Stimulated activated CD4-positive, alpha-beta T cell treated with anti-CD3 and anti-CD28 coated beads, Interleukin-4, amount 100 ng/mL, for 24 hours (primary cell): ENCODE measurements at places on chromosomes 6 and 20.

DNA sequence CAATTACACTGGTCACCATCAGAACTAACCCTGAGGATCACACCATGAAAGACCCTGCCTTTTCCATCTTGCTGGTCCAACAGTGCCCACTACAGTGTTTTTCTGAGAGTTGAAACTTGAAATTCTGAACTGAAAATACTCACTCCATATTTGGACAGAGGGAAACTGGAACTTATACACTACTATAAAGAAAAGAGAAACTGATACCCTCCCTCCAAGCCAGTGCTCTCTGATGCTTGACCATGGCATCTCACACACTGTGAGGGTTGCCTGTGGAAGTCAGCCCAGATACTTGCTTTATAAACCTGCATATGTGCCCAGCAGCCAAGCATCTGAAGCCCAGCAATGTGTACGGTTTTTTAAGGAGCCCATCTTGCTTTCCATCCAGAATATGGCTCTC lies 108.7 kb downstream of the FOXA2 start:
- DNase-seq, result no peak

- no peak for DNase-seq
Measured at GRCh38 chr20:25066386-25066785, 8.4 kb upstream of the ACSS1 start.

- DNase-seq, result no peak
Measured at GRCh38 chr6:75157336-75157735, 48.5 kb downstream of the COL12A1 start.

GRCh38 chr20:38680500-38681306 lies 43.6 kb upstream of the SLC32A1 start:
- DNase-seq, result no peak

DNA sequence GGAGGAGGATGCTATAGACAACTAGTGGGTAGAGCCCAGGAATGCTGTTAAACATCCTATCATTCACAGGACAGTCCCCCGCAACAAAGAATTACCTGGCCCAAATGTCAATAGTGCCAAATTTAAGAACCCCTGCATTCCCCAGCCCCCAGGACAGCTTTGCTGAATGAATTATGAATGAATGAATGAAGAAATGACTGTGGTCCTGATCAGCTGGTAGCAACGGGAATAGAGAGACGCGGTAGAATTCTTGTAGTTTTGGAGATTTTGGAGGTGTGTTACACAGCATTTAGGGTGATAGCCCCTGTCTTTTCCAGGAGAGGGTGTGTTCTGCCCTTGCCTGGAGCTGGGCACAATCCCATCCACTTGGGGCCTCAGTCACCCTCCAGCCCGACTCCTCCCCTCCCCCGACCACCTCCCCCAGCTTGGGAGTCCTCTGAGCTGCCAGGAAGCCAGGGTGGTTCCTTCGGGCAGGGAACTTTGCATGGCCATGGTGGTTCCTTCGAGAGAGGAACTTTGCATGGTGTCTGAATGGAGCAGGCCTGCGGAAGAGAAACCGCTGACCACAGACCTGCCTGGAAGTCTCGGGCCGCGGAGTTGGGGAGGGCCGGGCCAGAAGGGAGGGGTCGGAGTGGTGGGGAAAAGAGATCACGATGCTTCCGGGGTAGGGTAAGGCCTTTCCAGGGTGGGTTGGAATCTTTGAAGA lies 1.0 kb upstream of the HCK start:
- no peak for DNase-seq

- DNase-seq, result no peak
Measured at GRCh38 chr6:25329161-25329817, 50.1 kb downstream of the CARMIL1 start.

DNA sequence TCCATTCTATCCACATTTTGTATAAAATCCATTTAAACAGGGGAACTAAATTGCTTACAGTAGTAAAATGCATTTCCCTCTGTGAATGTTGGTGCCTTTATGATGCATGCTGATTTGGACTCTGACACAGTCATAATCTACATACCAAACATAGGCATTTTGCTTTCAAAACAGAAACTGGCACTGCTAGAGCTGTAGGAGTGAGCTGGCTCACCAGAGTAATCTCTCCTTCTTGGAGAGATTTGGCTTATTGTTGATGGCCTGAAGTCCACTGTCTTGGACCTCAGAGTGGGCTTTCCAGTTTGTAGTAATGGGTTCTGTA lies 363.2 kb upstream of the FLRT3 start:
- DNase-seq, result no peak

- no peak for DNase-seq
Measured at GRCh38 chr6:36064770-36065396, 37.3 kb downstream of the MAPK14 start.

- peak; percentile 66 for DNase-seq
Measured at GRCh38 chr20:45798935-45799642, 7.3 kb downstream of the DNTTIP1 start.

- no peak for DNase-seq
Measured at GRCh38 chr6:71414486-71414885, 125.9 kb downstream of the OGFRL1 start.

DNA sequence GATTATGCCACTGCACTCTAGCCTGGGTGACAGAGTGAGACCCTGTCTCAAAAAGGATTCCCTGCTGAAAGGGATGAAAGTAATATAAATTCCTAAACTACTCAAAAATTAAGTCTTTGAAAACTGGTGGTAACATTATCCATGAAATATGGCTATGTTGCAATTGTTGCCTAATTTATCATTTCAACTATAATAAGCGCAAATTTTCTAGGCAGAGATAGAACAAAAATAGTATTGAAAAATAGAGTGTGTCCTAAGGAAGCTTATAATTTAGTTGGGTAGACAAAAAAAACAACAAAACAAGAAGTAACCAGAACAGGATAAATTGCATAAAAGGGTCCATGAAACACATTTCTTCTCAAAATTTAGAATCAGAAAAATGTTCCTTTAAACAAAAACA lies 68.0 kb downstream of the FKBP5 start:
- DNase-seq, result no peak

DNA sequence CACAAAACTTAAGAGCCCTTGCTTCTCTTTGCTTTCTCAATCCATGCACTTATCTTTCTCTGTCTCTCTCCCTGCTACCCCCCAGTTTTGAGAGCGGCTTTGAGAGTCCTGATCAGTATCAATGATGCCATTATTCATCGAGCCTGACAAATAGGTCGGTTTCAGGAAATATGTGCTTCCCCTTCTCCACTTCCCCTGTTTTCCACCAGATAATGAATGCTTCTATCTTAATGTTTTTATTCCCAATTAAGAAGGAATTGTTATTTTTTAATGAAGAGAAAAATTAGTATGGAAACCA lies 117.7 kb downstream of the KIF13A start:
- no peak for DNase-seq

DNA sequence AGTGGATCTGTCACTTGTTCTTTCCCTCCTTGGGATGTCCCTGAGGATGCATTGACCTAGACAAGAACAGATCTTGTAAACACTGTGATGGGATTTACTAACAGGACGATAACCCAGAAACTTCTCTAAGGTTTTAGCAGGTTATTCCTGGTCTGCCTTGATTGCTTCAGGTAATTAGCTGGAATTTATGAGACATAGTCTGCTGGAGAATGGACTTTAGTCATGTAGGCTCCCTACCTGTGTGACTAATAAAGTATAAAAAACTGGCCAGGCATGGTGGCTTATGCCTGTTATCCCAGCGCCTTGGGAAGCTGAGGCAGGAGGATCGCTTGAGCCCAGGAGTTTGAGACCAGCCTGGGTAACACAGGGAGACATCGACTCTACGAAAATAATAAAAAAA lies 96.1 kb downstream of the PAK5 start:
- no peak for DNase-seq

DNA sequence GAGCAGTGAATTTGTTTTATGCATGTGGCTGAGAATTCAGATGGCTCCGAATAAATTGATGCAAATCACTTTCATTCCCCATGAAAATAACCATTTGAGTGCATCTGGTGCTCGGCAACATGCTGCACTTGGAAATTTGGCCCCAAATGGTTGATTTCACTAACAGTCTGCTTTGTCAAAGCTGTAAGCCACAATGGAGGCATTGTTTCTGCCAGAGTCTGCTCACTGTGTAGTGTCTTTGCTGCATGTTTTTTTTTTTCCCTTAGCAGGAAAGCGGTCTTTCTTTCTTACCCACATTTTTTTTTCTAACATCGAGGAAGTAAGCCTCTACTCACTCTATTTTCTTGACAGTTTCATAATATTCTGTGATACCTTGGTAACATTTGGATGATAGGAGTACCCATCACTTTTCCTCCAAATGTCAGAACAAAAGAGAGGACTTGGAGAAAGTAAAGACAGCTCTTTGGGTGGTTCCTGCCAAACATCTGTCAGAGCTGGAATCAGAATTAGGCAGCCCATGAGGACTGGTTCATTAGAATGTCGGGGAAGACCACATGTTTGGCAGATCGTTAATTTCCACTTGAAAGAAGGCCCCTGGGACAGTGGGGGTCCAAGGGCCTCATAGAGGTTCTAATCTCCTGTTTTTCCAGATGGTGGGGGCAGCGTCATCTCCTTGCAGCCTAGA lies 149.5 kb downstream of the DOK5 start:
- DNase-seq, result no peak

DNA sequence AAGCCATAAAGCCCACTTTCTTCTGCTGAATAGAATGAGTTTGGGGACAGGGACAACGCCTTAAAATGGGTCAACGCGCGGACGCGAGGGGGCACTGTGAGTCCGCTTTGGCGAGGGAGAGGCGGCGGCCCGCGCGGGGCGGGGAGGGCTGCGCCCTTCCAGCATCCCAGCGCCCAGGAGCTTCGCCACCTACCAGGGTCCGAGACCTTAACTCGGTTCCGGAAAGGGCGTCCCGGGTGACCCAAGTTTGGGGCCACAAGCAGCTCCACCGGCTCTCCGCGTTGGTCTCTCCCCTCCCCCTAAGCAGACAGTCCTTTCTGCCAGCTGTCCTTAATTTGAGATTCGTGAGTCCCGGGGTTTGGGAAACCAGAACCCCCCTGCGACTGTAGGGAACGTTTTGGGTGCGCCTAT lies 1.8 kb upstream of the SAMD5 start:
- peak; percentile 41 for DNase-seq

GRCh38 chr6:18347021-18347577 lies 40.1 kb upstream of the RNF144B start:
- DNase-seq, result no peak

DNA sequence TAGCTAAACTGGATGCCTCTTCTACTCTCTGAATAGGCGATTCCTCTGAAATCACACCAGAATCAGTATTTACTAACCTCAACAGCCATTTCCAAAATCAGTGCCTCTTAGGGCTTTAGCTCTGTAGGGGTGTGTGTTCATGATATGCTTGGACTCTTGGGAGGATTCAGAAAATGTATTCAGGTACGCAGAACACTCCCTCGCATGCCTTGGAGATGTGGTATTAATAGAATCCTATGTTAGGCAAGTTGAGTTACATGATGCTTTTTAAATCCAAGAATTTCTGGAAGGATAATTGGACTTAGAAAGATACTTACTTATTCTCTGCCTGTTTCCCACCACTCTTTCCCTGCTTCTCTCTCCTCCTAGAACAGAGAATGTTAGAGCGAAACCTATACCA lies 31.8 kb upstream of the PBOV1 start:
- DNase-seq, result no peak

DNA sequence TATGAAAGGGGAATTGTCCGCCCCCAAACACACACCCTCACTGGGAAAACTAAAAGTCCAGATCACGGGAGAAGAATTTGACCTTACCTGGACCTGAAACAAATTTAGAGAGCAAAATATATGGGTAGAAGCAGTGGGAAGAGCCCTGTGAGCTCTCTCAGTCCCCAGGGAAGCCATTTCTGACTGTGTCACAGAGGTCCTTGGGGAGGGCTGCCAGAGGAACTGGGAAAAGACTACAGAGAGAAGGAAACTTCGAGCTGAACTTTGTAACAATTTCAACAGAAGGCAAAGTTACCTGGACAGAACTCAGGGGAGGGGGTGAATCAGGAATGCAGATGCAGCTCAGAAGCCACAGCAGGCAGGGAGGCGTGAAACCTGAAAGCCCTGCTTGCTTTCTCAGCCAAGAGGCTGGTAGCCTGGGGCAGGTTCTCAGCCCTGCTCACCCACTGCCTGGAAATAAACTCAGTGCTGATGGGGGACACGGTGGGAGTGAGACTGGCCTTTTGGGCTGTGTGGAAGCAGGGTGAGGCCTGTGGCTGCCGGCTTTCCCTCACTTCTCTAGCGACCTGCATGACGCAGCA lies 163.8 kb downstream of the TMEM200A start:
- DNase-seq, result no peak

GRCh38 chr6:5670811-5671561 lies 335.7 kb downstream of the NRN1 start:
- no peak for DNase-seq

DNA sequence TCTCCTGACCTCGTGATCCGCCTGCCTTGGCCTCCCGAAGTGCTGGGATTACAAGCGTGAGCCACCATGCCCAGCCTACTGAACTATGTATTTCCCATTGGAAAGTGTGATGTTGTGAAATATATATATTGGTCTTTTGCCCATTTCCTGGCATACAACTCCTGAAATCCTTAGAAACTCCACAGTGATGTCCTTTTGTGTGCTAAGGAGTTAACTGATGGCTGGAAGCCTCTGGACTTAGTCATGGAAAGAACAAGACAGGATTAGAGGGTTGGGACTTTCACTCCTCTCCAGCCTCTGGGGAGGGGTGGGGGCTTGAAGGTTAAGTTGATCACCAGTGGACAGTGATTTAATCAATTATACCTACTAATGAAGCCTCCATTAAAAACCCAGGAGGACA lies 7.1 kb downstream of the PANK2 start:
- no peak for DNase-seq

GRCh38 chr20:57061051-57061900 lies 205.2 kb downstream of the BMP7 start:
- DNase-seq, result no peak

- DNase-seq, result no peak
Measured at GRCh38 chr6:38346291-38347079, 293.2 kb downstream of the BTBD9 start.

GRCh38 chr6:11847515-11848345 lies 69.1 kb upstream of the ADTRP start:
- no peak for DNase-seq

DNA sequence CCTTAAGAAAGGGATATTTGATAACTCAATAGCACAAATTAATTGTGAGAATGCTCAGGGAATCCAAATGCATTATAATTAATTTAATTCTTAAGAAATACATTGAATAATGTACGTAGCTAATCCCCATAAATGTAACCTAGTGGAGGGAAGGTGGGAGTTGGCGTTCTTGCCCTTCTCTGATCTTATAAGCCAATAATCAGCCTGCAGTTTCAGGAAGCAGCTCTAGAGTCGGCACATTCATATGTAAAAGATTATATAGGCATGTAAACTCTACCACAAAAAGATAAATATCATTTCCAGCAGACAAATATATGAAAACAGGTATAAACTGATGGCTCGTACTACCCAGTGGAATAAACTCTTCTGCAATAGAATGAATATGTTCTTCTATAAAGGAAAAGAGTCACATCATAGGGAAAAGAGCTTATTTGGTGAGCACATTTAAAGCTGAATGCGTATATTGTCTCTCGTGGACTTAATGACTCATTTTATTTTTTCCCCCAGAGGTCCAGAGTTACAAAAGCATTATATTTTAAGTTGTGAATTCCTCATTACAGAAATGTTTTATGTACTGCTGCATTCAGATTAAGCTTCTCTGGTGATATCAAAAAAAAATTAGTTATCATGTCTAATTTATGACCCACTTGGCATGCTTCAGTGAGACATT lies 112.2 kb downstream of the TFAP2A start:
- DNase-seq, result no peak

- no peak for DNase-seq
Measured at GRCh38 chr6:52089758-52090348, 2.4 kb upstream of the PKHD1 start.
